ENCODE measurements at places on chromosomes 7 and 10.

- DNase-seq: no peak
These were observed 371.0 kb downstream of the FRMD4A start for GRCh38 chr10:13959443-13960359.

- DNase-seq: no peak
These were observed 3.9 kb downstream of the HIP1 start for GRCh38 chr7:75734586-75735458.

GRCh38 chr7:71972534-71972933 is 439.6 kb downstream of the CALN1 start:
- DNase-seq: no peak

GRCh38 chr10:78613132-78613531 is 455.6 kb upstream of the ZMIZ1 start:
- DNase-seq: no peak

DNA sequence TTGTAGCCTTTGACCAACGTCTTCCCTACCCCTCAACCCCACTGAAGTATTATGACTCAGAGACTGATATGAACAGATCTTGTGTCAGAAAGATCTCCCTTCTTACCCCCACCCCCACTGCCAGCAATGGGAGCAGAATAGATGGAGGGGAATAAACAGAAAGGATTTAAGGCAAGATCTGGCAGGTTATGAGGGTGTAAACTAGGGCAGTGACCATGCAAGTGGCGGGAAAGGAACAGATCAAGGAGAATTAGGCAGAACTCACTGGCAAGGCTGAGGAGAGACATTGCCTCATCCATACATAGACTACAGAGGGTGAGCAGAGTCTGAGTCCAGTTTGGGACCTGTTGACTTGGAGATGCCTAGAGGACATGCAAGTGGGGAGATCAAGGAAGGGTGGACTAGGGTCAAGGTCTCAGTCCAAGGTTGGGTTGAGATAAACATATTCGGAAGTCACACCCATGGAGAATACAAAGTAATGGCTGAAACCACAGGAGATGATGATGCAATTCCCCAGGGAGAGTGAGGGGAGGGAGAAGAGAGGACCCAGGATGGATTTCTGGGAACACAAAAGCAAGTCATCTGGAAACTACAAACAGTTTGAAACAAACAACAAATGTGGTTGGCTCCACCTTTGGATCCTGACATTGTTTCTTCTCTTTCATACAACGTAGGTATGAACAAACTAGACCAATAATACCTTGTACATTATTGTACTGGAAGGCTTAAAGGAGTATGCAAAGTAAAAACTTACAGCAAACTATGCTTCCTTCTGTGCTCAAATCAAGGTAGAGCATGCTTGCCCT is 44.9 kb upstream of the IL6 start:
- no peak for DNase-seq

DNA sequence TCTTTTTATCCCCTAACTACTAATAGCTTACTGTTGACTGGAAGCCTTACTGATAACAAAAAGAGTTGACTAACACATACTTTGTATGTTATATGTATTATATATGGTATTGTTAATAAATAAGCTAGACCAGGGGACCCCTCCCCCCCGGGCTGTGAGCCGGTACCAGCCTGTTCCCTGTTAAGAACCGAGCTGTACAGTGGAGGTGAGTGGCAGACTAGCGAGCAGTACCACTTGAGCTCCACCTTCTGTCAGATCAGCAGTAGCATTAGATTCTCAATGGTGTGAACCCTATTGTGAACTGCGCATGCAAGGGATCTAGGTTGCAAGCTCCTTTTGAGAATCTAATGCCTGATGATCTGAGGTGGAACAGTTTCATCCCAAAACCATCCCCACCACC is 377.0 kb downstream of the IPMK start:
- no peak for DNase-seq

- DNase-seq: no peak
These were observed 30.9 kb downstream of the CDK1 start for GRCh38 chr10:60809157-60809556.

DNA sequence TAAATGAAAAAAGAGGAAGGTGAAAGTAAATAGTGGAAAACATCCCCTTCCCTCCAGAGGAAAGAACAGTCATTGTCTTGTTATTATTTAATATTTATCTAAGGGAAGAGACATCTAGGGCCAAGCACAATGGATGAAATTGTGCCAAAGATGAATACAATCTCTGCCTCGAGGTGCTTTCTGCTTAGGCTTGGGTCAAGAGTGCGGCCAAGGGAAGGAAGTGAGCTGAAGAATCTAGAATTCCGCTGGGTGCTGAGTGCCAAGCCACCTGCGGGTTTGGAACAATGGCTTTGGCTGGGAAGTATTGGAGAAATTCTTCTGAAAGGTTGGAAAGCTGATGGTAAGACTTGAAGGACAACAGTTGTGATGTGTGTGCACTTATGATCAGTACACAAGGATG is 531.3 kb upstream of the FZD8 start:
- DNase-seq: no peak

GRCh38 chr10:60762554-60762953 is 15.7 kb upstream of the CDK1 start:
- no peak for DNase-seq

DNA sequence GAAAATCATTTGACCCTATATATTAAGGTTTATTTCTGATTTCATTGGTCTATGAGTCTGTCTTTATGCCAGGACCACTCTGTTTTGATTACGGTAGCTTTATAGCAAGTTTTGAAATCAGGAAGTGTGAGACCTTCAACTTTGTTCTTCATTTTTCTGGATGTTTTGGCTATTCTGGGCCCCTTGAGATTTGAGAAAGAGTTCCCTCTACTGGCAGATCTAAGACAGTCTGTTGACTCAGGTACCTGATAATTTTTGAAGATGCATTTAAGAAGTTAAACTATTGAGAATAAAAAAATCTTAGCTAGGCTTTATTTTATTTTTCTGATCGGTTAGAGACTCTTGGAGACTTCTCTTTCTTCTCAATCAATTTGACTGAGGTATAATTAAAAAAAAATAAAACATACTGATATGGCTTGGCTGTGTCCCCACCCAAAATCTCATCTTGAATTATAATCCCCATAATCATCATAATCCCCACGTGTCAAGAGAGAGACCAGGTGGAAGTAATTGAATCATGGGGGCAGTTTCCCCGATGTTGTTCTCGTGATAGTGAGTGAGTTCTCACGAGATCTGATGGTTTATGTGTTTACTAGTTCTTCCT is 209.2 kb downstream of the SNX10 start:
- no peak for DNase-seq

- DNase-seq: no peak
These were observed 35.8 kb downstream of the SCRN1 start for GRCh38 chr7:29953726-29954347.

- no peak for DNase-seq
These were observed 604 bp downstream of the MXI1 start for GRCh38 chr10:110207805-110208613.

GRCh38 chr7:151244841-151245346 is 3.6 kb downstream of the SMARCD3 start:
- no peak for DNase-seq

DNA sequence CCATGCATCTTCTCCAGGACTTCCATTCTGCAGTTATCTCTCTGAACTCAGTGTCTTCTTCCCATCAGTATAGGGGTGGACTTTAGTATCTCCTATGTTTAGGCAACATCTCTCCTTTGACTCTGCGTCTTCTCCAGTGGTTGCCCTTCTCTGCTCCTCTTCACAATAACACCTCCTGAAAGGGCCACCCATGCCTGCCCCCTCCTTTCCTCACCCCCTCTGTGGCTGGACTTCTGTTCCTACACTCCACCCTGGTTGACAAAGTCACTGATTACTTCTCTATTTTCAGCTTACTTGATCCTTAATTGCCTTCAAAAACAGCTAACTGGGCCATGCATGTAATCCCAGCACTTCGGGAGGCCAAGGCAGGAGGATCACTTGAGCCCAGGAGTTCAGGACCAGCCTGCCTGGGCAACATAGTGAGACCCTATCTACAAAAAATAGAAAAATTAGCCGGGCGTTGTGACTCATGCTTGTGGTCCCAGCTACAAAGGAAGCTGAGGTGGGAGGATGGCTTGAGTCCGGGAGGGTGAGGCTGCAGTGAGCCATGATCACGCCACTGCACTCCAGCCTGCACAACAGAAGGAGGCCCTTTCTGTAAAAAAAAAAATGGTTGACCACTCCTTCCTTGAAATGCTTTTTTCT is 13.7 kb downstream of the SRGN start:
- DNase-seq: no peak
